Activated gamma-delta T cell treated with anti-CD3 and anti-CD28 coated beads, Interleukin-2, amount 50 U/mL, for 16 hours (primary cell): ENCODE measurements at places on chromosomes 3 and 15.

- no peak for DNase-seq
Measured at GRCh38 chr15:38768970-38769369, 204.4 kb upstream of the RASGRP1 start.

DNA sequence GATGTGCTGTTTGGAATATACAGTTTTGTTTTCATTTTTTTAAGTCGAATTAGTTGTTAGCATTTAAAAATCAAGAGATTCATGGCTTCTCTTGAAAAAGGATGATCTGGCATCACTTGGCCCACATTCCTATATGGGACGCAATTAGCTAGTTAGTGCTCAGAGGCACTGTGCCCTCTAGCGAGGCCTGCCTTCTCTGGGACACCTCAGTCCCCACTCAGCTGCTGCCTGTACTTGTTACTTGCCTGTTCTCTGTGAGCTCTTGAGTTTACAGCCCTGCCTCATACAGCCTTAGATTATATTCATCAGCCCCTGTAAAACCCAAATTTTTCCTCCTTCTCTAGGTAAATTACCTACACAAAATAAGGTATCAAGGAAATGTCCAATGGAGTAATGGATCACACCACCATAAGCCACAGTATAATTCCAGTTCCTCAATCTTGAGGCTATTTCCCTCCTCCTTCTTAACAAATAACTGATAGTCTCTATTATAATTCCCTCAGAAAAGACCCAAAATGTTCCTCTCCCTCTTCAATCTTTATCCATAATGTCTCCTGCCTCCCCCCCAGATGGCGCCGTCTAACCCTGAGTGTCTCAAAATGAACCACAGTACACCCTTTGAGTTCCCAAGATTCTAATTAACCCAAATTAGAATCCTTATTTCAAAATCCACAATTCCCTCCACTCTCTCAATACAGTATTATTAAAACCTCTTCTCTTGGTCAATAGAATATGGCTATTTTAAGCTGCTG, 2.7 kb downstream of the ZMAT3 start:
- DNase-seq: no peak

- DNase-seq: no peak
Measured at GRCh38 chr3:68207327-68207726, 552.9 kb upstream of the SUCLG2 start.

DNA sequence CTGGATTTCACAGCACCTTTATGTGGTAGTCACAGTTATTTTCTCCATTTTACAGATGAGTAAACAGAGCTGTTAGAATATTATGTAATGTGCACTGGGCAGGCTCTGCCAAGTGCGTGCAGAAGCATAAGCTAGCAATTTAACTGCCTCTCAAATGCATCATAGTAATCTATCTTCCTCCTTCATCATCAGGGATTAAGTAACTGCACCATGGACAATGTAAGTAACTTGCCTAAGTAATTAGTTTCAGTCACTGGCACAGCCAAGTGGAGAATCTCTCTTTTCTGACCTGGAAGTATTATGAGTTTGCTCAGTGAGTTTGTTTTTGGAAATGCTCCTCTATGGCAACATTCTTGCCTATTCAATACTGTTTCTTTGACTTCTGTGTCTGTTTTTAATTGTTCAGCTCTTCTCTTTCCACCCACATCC, 260.5 kb downstream of the PTPRG start:
- DNase-seq: no peak

DNA sequence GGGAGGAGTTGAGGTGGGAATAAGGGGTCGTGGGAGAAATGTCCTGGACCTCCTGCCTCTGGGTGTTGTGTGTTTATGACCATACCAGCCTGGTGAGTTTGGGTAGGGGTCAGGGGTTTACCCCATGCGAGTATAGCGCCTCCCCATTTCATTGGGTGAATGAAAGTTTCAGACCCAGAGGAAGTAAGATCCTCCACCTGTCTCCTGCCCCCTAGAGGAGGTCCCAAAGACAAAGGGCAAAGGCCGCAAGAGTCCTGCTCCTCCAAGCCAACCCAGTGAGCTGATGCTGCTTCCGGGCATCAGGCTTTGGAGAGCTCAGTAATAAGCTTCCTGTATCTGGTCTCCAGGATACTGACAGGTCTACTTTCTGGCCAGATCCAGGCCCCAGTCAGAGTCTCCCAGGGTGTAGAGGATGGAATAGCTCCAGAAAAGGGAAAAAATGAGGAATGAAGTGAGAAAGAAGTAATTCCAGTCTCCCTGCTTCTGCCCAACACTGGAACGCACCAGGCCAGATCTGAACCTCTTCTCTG, 6.4 kb upstream of the TBC1D21 start:
- no peak for DNase-seq

DNA sequence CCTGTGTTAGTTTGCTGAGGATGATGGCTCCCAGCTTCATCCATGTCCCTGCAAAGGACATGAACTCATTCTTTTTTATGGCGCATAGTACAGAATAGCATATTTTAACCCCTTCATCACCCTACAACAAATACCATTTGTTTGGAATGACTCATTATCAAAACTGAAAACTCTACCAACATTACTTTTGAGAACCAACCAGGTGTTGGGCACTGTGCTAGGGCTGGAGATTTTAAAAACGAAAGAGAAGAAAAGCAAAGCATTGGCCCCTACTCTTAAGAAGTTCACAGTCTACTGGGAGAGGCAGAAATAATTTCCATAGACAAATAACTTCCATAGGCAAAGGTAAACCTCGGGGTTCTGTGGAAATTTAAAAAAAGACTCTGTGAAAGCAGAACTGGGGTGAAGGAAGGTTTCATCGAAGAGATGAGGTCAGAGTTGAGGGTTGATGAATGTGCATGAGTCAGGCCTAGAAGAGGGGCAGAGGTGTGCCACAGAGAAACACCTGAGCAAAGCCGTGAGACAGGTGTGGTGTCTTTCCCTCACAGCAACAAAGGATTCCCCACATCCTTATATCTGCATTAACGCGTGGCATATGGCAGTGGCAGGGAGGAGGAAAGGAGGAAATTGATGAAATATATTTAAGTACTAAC, 51.0 kb downstream of the MCF2L2 start:
- DNase-seq: no peak

GRCh38 chr15:101326026-101326315, 30.9 kb upstream of the SNRPA1 start:
- DNase-seq: no peak

DNA sequence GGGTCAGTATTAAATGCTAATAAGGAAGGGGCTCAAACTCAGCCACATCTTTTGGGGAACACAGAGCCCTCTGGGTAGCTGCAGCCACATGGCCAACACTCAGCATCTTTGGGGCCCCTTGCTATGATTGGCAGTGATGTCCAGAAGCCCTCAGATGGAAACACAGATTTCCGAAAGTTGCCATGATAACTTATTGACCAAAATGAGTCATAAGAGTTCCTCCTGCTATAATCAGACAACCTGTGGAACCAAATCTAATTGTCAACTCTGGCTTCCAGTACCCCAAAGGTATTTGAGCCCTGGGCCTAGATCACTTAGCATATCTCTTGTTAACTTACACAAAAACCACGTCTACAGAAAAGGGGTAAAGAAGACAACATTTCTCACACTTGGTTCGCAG, 392.2 kb downstream of the KCNH8 start:
- no peak for DNase-seq
